Nucleus accumbens (tissue), 56 donors: ENCODE measurements at places on chromosomes 16 and 17.

- no peak for DNase-seq
Observed at GRCh38 chr17:49987681-49988441, 7.2 kb downstream of the DLX3 start.

GRCh38 chr17:69246726-69247375 lies 18.2 kb upstream of the ABCA10 start:
- DNase-seq = no peak

GRCh38 chr16:2091547-2092255 lies 43.9 kb downstream of the TSC2 start:
- DNase-seq = no peak

GRCh38 chr16:35747658-35748455 lies 2288.4 kb downstream of the TP53TG3F start:
- DNase-seq = no peak

DNA sequence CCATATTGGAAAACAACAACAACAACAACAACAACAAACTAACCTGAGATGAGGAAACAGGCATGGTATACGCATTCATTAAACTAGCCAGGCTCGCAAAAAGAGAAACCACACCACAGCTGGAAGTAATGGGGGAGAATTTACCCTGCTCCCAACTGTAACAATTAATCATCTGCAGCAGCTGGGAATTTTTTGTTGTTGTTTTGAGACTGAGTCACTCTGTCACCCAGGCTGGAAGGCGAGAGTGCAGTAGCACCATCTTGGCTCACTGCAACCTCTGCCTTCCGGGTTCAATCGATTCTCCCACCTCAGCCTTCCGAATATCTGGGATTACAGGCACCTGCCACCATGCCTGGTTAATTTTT lies 16.3 kb downstream of the PRPSAP1 start:
- DNase-seq = no peak

DNA sequence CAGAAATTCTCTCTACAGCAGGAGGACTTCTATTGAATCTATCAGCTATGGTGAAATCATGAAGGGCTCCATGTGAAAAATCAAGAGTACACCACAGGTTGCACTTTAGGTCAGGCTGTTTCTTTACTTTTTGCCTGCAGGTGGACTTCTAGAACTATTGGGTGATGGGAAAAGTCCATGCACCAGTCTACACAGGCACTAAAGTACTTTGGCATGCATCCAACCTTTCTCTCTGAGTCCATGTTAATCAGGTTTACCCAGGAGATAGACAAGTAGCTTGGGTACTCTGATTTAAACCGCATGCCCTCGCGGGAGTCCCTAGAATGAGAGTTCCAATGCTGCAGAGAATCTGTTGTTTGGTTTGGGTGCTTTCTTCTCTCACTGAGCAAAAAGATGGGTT lies 9.1 kb upstream of the ANKFN1 start:
- DNase-seq = no peak

GRCh38 chr16:19118938-19119431 lies 5.2 kb downstream of the ITPRIPL2 start:
- no peak for DNase-seq

GRCh38 chr16:14378689-14379467 lies 251.2 kb downstream of the PARN start:
- no peak for DNase-seq

GRCh38 chr16:68739964-68740627 lies 3.0 kb downstream of the CDH1 start:
- no peak for DNase-seq
